SK-N-SH treated with all-trans-retinoic acid at 6 μM for 48 hours (cell line): ENCODE measurements at places on chromosomes 7 and 10.

DNA sequence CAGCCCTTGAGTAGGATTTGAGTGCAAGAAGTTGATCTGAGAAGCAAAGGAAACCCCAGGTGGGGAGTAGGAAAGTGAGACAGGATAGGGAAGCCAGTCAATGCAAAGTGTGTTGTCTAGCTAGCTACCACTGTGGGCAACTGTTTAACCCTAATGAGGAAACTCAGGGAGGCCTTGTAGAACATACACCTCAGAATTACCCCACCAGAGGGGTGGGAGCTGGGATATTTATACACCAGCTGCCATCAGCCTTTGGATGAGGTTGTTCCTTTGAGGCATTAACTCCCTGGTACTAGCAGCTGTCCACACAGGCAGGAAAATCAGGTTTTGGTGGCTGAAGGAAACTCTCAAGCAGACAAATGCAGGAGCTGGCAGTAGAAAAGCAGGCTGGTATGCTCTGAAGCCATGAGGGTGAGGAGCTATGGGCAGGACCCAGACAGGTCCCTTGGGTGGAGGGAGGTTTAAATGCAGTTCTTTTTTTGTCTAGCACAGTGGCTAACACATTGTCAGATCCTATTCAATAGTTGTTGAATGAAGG is 60.1 kb upstream of the ARID5B start:
- no peak for ATAC-seq

- ATAC-seq: peak; percentile 60; the same call in 2 of the 3 replicates
These were observed 86.6 kb downstream of the CFAP58 start for GRCh38 chr10:104440221-104440620.

GRCh38 chr7:93944673-93945072 is 23.1 kb downstream of the GNG11 start:
- peak; percentile 43 for ATAC-seq

- ATAC-seq: peak; percentile 81
These were observed 214.4 kb downstream of the CREB5 start for GRCh38 chr7:28626624-28627262.

GRCh38 chr7:28211006-28211405 is 30.4 kb upstream of the JAZF1 start:
- ATAC-seq: no peak

- ATAC-seq: no peak
These were observed 4.2 kb upstream of the TES start for GRCh38 chr7:116206141-116206540.

DNA sequence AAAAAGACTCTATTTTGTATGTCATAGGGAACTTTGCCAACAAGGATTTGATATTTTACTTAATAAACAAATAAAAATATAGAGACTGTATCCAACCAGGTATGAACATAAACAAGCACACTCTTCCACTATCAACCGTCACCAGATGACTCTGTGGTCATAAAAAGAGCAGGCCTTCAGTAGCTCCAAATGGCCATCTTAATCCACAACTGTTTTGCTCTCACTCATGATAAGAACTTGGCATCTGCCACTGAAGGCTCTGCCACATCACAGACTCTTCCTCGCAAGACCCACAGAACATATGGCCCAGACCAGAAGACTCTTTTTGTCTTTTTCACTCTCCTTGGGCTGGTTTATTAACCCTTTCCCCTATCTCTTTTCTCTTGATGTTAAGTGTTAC is 98.7 kb upstream of the POM121L12 start:
- no peak for ATAC-seq

GRCh38 chr10:122018491-122018890 is 29.5 kb downstream of the TACC2 start:
- ATAC-seq: no peak

- no peak for ATAC-seq
These were observed 23.9 kb upstream of the AOC1 start for GRCh38 chr7:150828384-150828783.

DNA sequence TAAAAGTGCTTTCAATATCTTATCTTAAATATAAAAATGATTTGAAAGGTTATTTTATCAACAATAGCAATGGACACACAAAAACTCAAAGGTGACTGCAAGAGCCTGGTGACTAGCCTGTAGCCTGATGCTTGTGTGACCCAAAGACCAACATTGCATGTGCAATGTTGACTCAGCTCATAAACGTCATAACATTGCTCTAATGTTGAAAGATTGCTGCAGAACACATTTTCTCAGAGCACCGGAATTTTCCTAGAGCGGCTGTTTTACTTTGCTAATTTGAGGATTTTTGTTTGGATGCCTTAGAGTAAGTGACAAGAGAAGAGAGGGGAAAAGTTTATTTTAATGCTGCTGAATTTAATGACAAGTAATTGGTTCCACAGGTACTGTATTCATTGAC is 107.1 kb downstream of the RAB18 start:
- ATAC-seq: no peak

DNA sequence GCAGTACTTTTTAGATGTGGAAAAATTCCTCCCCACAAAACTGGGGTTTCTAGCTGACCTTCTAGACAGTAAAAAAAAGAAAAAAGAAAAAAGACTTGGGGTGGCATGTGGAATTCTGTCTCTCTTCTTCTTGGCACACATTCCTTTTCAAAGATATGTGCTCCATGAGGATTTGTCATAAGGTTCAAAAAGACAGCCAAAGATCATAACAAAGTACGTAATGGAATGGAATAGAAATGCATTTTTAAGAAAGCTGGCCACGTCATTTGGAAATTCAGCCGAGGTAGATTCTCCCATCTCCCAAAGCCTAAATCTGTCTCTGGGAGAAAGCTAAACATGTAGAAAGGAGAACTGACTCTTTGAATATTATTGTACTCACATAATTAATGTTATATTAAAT is 381.3 kb upstream of the NFE2L3 start:
- no peak for ATAC-seq

DNA sequence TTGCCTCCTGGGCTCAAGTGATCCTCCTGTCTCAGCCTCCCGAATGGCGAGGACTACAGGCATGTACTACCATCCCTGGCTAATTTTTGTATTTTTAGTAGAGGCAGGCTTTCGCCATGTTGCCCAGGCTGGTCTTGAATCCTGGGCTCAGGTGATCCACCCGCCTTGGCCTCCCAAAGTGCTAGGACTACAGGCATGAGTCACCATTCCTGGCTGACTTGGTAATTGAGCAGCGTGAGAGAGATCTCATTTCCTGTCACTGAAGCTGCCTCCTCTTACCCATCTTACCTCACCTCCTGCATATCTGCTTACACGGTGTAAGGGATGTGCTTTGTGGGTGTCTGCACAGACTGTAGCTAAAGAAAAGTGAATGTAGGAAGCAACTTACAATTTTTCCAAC is 9.7 kb downstream of the IFIT3 start:
- ATAC-seq: peak; percentile 28; the same call in 2 of the 3 replicates

DNA sequence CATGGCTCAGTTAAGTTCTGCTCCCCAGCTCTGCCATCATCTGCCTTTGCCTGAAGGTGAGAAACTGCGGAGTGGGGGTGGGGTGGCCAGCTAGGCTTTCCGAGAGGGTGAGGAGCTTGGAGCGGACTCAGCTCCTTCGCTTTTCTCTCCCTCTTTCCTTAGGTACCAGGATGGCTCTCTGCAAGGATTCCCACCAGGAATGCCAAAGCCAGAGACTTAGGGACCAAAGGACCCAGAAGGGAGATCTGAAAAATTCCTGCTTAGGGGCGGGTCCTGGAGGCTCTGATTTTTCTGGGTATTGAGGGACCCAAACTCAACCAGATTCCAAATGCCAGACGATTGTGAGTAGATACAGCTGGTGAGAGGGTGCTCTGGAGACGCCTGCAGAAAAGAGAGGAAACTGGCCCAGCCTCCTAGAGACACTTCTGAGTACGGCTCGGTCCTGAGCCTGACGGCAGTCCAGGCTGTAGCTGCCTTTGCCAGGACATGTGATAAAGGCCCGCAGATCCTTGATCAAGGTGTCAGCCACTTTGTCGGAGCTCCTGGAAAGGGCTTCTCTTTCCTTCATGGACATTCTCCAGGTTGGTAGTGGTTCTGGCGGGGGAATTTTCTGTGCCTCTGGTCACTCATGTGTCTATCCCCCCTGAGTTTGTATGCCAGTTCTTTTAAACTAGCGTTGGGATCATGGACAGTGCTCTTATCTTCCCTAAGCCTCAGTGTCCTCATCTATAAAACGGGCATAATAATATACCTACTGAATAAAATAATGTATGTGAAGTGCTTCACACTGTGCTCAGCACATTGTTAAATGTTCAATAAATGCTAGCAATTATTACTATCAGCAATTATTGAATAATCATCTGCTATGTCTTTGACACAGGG is 42.5 kb upstream of the BTRC start:
- ATAC-seq: no peak

DNA sequence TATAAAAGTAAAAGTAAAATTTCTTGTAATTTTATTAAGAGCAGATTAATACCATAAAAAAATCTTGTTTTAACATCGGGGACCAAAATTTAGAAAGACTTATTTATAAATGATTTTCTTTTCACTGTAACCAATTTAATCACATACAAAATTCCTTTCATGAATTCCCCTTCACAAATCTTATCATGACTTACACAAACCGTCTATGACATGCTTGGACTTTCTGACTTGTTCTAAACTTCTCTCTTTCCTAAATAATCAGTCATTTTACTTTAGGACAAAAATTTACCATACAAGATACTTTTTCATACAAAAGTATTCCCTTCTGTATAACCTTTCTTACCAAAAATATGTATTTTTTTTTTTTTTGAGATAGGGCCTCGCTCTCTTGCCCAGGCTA is 9.3 kb downstream of the CROT start:
- no peak for ATAC-seq

GRCh38 chr7:1994931-1995330 is 237.8 kb downstream of the MAD1L1 start:
- ATAC-seq: no peak

DNA sequence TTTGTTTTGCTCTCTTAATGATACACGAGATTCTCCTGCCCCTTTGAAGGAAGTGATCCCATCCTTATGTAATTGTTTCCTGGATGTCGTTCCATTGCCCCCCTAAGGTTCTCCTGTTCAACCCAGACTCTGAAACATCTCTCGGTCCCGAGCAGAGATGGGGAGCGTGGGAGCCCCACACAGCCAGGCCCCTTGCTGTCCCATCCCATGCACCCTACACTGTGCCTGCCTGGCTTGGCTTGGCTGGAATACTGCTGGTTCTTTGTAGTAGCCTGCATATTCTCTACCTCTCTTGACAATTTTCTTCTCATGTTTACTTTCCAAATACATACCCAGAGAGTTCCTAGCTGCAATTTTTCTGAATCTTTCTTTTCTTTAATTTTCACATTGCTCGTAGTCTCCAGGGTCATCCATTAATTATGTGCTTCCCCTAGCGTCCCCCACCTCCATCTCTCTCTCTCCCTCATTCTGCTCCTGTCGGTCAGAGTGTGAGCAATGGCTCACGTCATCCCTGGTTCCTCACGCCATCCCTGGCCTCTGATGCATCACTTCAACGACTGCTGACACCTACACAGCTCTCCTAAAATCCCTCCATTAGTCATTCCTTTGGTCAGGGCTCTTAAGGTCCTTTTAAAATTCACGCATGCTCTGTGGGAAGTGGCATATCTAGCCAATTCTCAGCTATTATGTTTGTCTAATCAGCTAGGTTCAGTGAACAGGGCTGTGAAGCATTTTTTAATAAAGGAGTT is 32.5 kb upstream of the GPR158 start:
- no peak for ATAC-seq

DNA sequence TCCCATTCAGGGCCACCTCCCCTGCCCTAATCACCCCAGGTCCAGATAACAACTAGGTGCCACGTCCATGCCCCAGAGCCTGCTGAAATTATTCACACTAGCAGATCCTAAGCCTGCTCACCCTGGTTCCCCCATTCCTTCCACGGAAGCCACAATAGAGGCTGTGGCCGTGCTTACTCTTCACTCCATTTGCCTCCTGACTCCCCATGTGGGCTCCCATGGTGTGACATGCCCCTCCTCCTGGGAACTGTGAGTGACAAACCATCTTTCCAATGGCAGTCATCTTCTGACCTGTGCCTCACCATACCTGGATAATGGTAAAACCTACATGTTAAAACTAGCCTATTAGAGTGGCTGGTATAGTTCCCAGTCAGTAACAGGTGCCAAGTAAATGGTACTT is 216.2 kb upstream of the PRKCQ start:
- ATAC-seq: no peak
